Chondrocyte (in vitro differentiated cells): ENCODE measurements at places on chromosomes 4 and X. TPM values are rescaled to one million over a fixed set of nuclear protein-coding genes. Genes with fewer than 3 reads are reported as not detected.

- no peak overlapping the region for H3K27ac ChIP-seq
- H3K27me3 ChIP-seq = no peaks in the 10 kb centered on the region
- no peaks in the 10 kb centered on the region for H3K36me3 ChIP-seq
Measured at GRCh38 chr4:93183576-93183975, 645.0 kb upstream of the ATOH1 start.

- no peaks in the 10 kb centered on the region for H3K27me3 ChIP-seq
- no peak overlapping the region for H3K27ac ChIP-seq
- no peak overlapping the region for H3K4me3 ChIP-seq
- H3K4me1 ChIP-seq = peaks cover 5% of the 10 kb centered on the region
Measured at GRCh38 chr4:165631912-165632311, 241.1 kb upstream of the TLL1 start.

DNA sequence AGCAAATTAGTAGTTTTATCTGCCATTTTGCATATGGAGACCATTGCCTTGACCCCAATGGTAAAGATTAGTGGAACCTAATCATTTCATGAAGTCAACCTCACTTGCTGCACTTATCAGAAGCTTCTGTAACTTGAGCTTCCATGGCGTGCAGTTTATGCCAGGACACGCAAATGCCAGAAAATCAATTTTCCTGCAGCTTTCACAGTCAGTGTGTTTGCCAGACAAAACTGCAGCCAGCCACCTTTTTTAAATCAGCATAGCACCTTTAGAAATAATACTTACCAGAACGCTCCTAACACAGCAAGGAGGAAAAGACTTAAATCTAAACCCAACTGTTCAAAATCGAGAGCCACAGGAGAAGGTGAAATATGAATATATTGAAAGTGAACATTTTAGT lies 265.3 kb downstream of the GRIA3 start:
- no peak for DNase-seq
- H3K27ac ChIP-seq = no peak overlapping the region
- no peaks in the 10 kb centered on the region for H3K4me1 ChIP-seq
- H3K36me3 ChIP-seq = no peaks in the 10 kb centered on the region
- H3K4me3 ChIP-seq = no peak overlapping the region

DCHS2 gene
- 0.39 TPM in 1 of 3 replicates, not detected in the others for total RNA-seq

CCDC160 gene
- 0.70 to 1.6 TPM (median 0.87 TPM) in 3 replicates for total RNA-seq

GRCh38 chr4:150934022-150934421 lies 81.1 kb downstream of the LRBA start:
- no peak overlapping the region for H3K27ac ChIP-seq
- no peaks in the 10 kb centered on the region for H3K27me3 ChIP-seq
- peaks cover 7% of the 10 kb centered on the region for H3K4me1 ChIP-seq
- no peak for DNase-seq
- H3K36me3 ChIP-seq = no peaks in the 10 kb centered on the region
- H3K4me3 ChIP-seq = no peak overlapping the region

DNA sequence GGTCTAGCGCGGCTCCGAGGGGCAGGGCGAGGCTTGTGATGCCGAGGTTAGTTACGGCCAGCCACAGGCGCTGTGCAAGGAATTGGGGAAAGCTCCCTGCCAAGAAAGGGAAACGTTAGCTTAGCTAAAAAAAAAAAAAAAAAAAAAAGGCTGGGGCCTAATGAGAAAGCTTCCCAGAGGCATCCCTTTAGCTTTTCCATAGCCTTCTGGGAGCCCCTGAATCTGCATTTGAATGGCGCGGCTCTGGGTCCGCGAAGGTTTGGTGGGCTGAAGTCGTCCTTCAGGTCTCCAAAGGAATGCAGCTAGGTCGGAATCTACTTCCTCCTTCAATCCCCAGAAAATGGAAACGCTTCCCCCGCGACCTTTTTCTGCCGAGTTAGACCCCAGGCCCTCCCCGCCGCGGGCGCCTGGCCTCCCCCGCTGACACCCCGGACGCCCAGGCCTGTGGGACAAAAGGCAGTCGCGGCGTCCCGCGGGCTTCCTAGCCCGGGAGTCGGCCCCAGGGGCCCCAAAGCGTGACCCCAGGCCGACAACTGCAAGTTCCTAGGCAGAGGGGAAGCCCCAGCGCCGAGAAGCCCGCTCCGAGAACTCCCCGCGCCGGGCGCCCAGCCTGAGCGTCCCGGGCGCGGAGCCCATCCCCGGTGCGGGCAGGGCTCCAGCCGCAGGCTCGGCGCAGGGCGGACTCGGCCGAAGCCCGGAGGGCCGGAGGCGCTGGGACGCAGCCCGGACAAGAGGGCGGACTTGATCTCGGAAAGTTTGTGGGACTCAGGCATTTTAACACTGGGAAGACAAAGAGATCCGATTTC lies 605 bp upstream of the FAT1 start:
- peaks cover 6% of the 10 kb centered on the region for H3K36me3 ChIP-seq
- peak overlapping the region; percentile 98 for H3K27ac ChIP-seq
- H3K27me3 ChIP-seq = no peaks in the 10 kb centered on the region
- no peak for DNase-seq
- H3K4me1 ChIP-seq = peaks cover 37% of the 10 kb centered on the region

GABRQ gene
- not detected in 3 replicates for total RNA-seq

SPANXA1 gene
- total RNA-seq = not detected in 3 replicates

F11 gene
- total RNA-seq = not detected in 3 replicates

- H3K4me3 ChIP-seq = no peak overlapping the region
- H3K36me3 ChIP-seq = no peaks in the 10 kb centered on the region
- H3K4me1 ChIP-seq = peaks cover 10% of the 10 kb centered on the region
- H3K27me3 ChIP-seq = no peaks in the 10 kb centered on the region
- peak overlapping the region; percentile 71 for H3K27ac ChIP-seq
- no peak for DNase-seq
Measured at GRCh38 chrX:78063687-78064086, 40.4 kb upstream of the PGK1 start.

- peaks cover 4% of the 10 kb centered on the region for H3K36me3 ChIP-seq
- peaks cover 23% of the 10 kb centered on the region for H3K4me1 ChIP-seq
- no peak overlapping the region for H3K27ac ChIP-seq
- no peaks in the 10 kb centered on the region for H3K27me3 ChIP-seq
- no peak overlapping the region for H3K4me3 ChIP-seq
- no peak for DNase-seq
Measured at GRCh38 chr4:3290476-3290875, 2.3 kb upstream of the RGS12 start.

DCAF8L2 gene
- total RNA-seq = not detected in 3 replicates

DNA sequence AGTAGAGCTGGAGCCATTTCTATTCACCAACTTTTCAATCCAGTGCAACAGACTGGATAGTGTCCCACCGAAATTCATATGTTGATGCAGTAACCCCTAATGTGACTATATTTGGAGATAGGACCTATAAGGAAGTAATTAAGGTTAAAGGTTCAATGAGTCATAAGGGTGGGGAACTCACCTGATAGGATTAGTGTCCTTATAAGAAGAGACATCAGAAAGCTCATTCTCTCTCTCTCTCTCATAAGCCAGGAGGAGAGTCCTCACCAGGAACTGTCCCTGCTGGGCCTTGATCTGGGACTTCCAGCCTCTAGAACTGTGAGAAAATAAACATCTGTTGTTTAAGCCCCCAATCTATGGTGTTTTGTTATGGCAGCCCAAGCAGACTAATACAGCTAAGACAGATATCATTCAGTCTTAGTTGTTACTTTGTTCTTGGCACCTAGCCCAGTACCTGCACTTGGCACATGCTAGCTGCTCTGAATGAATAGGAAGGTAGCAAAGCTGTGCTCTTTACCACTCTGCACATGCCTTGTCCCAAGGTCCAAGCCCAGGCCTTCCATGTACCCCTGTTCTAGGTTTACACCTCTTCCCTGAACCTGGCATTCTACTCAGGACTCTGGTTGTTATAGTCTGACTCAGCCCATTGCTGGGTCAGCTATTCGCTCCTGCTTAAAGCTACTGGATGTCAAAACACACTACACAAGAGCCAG lies 19.2 kb upstream of the BRS3 start:
- no peaks in the 10 kb centered on the region for H3K4me1 ChIP-seq
- no peak overlapping the region for H3K4me3 ChIP-seq
- H3K27me3 ChIP-seq = peaks cover 5% of the 10 kb centered on the region
- no peaks in the 10 kb centered on the region for H3K36me3 ChIP-seq

NEUROG2 gene
- not detected in 3 replicates for total RNA-seq

DMP1 gene
- total RNA-seq = not detected in 3 replicates

ADAMTS3 gene
- total RNA-seq = 0.60 to 3.0 TPM (median 0.74 TPM) in 3 replicates

GRCh38 chr4:140818433-140818832 lies 62.2 kb upstream of the TBC1D9 start:
- no peak for DNase-seq
- H3K4me3 ChIP-seq = no peak overlapping the region
- no peaks in the 10 kb centered on the region for H3K4me1 ChIP-seq
- H3K27ac ChIP-seq = no peak overlapping the region
- H3K36me3 ChIP-seq = no peaks in the 10 kb centered on the region
